ENCODE measurements at places on chromosomes 5 and 9.

DNA sequence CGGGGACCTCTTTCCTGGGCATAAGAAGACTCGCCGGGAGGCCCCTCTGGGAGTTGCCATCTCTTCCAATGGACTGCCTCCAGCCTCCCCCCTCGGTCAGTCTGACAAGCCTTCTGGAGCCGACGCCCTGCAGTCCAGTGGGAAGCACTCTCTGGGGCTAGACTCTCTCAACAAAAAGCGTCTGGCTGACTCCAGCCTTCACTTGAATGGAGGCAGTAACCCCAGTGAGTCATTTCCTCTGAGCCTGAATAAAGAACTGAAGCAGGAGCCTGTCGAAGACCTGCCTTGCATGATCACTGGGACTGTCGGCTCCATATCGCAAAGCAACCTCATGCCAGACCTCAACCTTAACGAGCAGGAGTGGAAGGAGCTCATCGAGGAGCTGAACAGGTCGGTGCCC lies 28.4 kb upstream of the LTC4S start:
- peak; percentile 89 for DNase-seq

- no peak for DNase-seq
Measured at GRCh38 chr5:103313056-103313455, 54.5 kb downstream of the MACIR start.

DNA sequence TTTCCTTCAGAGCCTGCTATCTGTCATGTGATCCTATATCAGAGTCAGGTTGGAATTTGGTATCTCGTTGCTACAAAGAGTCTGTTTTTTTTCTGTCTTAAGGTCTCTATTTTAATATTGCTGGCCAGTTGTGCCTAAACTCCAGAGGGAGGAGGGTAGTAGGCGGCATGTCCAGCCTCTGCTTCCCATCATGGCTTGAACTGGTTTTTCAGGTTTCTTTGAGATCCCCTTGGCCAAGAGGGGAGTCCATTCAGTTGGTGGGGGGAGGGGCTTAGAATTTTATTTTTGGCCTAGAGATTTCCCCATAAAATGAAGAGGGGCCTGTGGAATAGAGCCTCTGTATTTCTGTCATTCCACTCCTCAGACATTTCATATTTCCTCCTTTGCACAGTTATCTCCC lies 15.4 kb upstream of the ZNF354C start:
- no peak for DNase-seq

DNA sequence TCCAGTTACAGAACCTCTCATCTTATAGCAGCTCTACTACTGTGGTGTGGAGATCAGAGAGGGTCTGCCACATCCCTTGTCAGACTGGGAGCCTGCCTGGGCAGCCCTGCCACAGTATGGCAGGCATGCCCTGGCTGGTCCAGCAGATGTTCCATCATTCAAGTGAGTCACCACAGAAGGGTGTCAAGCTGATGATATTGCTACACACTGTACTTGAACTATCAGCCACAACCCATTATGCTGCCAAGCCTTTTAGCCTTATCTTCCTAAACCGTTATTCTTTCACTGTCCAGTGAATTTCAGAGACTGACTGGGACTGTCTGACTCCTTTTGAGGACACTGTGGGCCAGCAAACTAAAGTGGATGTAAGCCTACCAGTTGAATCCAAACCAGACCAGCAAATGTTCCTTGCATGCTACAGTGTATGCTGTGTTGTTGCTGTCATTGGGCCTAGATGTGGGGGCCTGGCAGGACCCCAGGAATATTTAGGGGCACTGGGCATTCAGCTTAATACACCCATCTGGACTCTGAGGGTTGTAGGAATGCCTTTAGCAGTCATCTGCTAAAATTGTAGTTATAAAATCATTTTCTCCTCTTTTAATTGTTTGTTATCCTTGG lies 202.6 kb downstream of the NR3C1 start:
- DNase-seq: no peak

GRCh38 chr5:32713361-32713769 lies 2.2 kb downstream of the NPR3 start:
- DNase-seq: no peak

- peak; percentile 91 for DNase-seq
Measured at GRCh38 chr9:130765137-130766020, 69.7 kb upstream of the ABL1 start.

DNA sequence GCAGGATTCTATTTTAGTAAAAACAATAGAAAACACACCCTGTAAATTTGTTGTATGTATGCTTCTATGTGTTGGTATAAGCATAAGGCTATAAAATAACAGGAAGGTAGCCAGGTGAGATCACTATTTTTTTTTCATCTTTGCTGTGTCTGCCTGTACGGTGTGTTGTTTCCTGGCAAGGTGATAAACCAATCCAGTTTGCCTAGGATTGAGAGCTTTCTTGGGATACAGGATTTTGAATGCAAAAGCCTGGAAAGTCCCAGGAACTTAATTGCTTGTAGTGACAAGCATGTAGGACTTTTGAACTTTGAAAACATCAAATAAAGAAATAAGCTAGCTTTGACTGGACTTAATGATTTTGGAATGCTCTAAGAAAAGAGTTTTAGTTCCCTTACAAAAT lies 83.3 kb upstream of the RORB start:
- DNase-seq: no peak

DNA sequence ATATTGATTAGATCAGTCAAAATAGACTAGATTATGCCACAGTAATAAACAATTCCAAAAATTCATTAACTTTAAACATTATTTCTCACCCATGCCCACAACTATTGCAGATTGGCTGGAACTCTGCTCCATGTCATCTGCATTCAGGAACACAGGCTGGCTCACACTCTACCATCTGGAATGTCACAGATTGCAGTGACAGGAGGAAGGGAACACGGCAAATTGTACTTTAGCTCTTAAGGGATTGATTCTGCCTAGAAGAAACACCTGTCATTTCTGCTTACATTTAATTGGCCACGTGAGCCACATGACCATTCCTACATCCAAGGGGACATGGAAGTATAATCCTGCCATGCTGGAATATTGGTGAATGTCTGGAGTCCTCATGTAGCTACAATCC lies 54.4 kb downstream of the ATPSCKMT start:
- DNase-seq: no peak
